Activated CD8-positive, alpha-beta T cell treated with anti-CD3 and anti-CD28 coated beads, Interleukin-2, amount 10 ng/mL, durations not matched to agents 7 days and 5 days (primary cell): ENCODE measurements at places on chromosomes 3 and 15. TPM values are rescaled to one million over a fixed set of nuclear protein-coding genes. Genes with fewer than 3 reads are reported as not detected.

DNA sequence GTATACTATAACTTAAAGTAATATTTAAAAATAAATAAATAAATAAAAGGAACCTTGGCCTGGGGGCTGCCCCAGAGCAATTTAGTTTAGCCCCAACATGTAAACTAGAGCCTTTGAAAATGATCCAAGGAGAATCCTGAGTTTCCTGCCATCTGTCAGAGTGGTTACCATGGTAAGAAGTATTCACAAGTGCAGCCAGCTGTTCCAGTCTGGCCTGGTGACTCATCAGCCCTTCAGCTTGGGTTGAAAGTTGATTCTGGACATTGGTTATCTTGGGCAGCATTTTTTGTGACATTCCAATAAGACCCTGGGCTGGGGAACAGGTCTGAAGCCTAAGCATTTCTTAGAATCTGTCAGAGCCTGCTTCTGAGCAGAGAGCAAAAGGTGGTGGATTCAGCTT is 72.7 kb upstream of the LRTM1 start:
- H3K36me3 ChIP-seq = no peaks in the 10 kb centered on the region
- no peaks in the 10 kb centered on the region for H3K27me3 ChIP-seq
- no peaks in the 10 kb centered on the region for H3K4me1 ChIP-seq
- no peak overlapping the region for H3K4me3 ChIP-seq
- no peak for DNase-seq

GRCh38 chr15:63556246-63556645 is 40.9 kb upstream of the FBXL22 start:
- no peak for DNase-seq
- peaks cover 23% of the 10 kb centered on the region for H3K4me1 ChIP-seq
- no peak overlapping the region for H3K4me3 ChIP-seq
- no peaks in the 10 kb centered on the region for H3K27me3 ChIP-seq

- no peaks in the 10 kb centered on the region for H3K36me3 ChIP-seq
- H3K4me1 ChIP-seq = no peaks in the 10 kb centered on the region
- H3K27ac ChIP-seq = no peak overlapping the region
These were observed 219.0 kb upstream of the LINGO1 start for GRCh38 chr15:77851691-77852090.

GRCh38 chr3:157335233-157336076 is 101.2 kb upstream of the PTX3 start:
- no peak for DNase-seq
- H3K27ac ChIP-seq = no peak overlapping the region
- no peak overlapping the region for H3K4me3 ChIP-seq
- no peaks in the 10 kb centered on the region for H3K36me3 ChIP-seq
- no peaks in the 10 kb centered on the region for H3K4me1 ChIP-seq

DNA sequence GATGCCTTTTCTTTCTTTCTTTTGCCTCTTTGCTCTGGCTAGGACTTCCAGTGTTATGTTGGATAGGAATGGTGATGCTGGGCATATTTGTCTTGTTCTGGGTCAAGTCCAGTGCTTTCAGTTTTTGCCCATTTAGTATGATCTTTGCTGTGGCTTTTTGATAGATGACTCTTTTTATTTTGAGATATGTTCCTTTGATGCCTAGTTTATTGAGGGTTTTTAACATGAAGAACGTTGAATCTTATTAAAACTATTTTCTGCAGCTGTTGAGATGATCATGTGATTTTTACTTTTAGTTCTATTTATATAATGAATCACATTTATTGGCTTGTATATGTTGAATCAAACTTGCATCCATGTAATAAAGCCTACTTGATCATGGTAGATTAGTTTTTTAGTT is 363.8 kb upstream of the RASGRP1 start:
- no peak overlapping the region for H3K4me3 ChIP-seq
- H3K27me3 ChIP-seq = peaks cover 3% of the 10 kb centered on the region
- no peak overlapping the region for H3K27ac ChIP-seq
- H3K4me1 ChIP-seq = no peaks in the 10 kb centered on the region
- no peaks in the 10 kb centered on the region for H3K36me3 ChIP-seq
- no peak for DNase-seq

DNA sequence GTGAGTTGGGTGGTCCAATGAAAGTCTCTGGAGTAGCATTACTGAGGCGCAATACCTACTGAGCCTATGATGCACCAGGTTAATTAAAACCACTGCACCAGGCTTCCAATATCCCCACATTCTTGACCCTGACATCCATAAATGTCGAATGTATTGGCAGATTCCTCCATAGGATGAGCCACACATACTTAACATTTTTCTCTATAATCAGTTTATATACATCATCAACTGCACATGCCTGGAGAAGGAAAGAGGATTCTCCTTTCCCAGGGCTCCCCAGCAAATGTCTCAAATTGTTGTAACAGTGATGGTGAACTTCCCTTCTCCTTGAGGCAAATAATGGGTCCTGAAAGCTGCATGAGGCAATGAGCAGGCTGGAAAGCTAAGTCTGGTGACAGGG is 82.3 kb upstream of the LPP start:
- no peaks in the 10 kb centered on the region for H3K36me3 ChIP-seq
- no peak overlapping the region for H3K27ac ChIP-seq
- DNase-seq = no peak
- H3K4me1 ChIP-seq = no peaks in the 10 kb centered on the region
- H3K4me3 ChIP-seq = no peak overlapping the region
- H3K27me3 ChIP-seq = peaks cover 4% of the 10 kb centered on the region

GRCh38 chr3:150521463-150521862 is 24.8 kb downstream of the SERP1 start:
- no peak overlapping the region for H3K4me3 ChIP-seq
- no peak for DNase-seq
- peaks cover 1% of the 10 kb centered on the region for H3K36me3 ChIP-seq
- peaks cover 9% of the 10 kb centered on the region for H3K27me3 ChIP-seq
- H3K4me1 ChIP-seq = no peaks in the 10 kb centered on the region

GRCh38 chr3:32180141-32180784 is 58.2 kb upstream of the CMTM8 start:
- H3K36me3 ChIP-seq = no peaks in the 10 kb centered on the region
- H3K4me3 ChIP-seq = no peak overlapping the region
- no peak overlapping the region for H3K27ac ChIP-seq
- H3K27me3 ChIP-seq = peaks cover 21% of the 10 kb centered on the region
- DNase-seq = no peak
- H3K4me1 ChIP-seq = peaks cover 6% of the 10 kb centered on the region

- H3K4me1 ChIP-seq = no peaks in the 10 kb centered on the region
- H3K36me3 ChIP-seq = no peaks in the 10 kb centered on the region
- H3K27me3 ChIP-seq = no peaks in the 10 kb centered on the region
- H3K4me3 ChIP-seq = no peak overlapping the region
- H3K27ac ChIP-seq = no peak overlapping the region
These were observed 439.4 kb downstream of the C3orf38 start for GRCh38 chr3:88589138-88589537.

DNA sequence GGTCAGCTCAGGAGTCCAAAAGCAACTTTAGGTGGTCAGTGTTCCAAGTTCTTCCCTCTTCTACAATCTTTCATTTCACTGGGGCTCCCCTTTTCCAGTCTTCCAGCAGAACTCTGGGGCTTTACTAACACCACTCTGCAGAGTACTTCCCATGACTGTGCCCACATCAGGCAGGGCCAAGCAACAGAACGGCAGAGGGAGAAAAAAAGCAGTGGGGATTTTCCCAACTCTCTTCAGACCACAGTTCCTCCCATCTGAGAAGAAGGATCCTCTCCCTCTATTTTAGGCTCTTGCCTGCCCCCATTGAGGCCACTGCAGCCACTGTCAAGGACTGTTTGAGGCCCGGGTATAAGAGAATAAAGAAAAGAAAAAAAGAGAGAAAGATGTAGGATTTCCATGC is 70.7 kb downstream of the TTBK2 start:
- H3K4me3 ChIP-seq = no peak overlapping the region
- H3K36me3 ChIP-seq = peaks cover 2% of the 10 kb centered on the region
- no peak for DNase-seq

- H3K4me3 ChIP-seq = no peak overlapping the region
- H3K27me3 ChIP-seq = peaks cover 8% of the 10 kb centered on the region
- no peak for DNase-seq
These were observed 35.7 kb downstream of the IGF2BP2 start for GRCh38 chr3:185789134-185789533.

DNA sequence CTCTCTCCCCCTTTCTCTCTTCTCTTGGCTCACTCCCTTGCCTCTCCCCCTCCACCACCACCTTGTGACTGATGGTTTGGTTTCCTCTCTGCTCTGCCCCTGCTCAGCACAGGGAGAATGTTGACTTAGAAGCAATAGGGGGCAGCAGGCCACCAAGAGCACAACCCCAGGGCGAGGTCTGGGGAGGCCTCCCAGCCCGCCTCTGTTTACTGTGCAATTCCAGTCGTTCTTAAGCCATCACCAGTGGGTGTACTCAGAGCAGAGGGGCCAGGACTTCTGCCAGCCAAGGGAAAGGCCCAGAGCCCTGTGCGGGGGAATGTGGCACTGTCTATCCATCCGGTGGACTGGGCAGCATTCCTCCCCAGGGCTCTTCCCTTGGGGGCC is 5.7 kb upstream of the APEH start:
- H3K27ac ChIP-seq = no peak overlapping the region
- H3K4me1 ChIP-seq = peaks cover 20% of the 10 kb centered on the region
- H3K27me3 ChIP-seq = no peaks in the 10 kb centered on the region

DNA sequence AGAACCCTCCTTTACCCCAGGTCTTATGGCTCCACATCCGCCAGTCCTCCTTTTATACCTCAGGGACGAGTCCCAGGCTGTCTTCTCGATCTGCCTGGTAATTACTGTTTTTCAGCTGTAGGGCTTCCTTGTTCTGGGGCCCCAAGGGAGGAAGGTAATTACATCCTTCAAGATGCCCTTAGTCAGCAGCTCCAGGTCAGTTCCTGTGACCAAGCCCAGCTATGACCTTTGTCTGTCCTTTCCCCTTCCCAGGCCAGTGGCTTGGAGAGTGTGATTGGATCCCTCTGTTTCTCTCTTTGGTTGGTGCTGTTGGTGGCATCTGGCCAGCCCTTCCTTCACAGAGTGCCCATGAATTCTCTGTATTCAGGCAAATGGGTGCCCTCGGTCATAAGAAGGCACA is 92.6 kb downstream of the AAGAB start:
- no peak for DNase-seq
- H3K36me3 ChIP-seq = peaks cover 23% of the 10 kb centered on the region
- H3K4me3 ChIP-seq = no peak overlapping the region
- no peak overlapping the region for H3K27ac ChIP-seq
- H3K4me1 ChIP-seq = peaks cover 20% of the 10 kb centered on the region

- H3K36me3 ChIP-seq = peaks cover 45% of the 10 kb centered on the region
- DNase-seq = no peak
- no peak overlapping the region for H3K27ac ChIP-seq
- H3K4me3 ChIP-seq = no peak overlapping the region
- H3K27me3 ChIP-seq = no peaks in the 10 kb centered on the region
These were observed 45.0 kb downstream of the DLG1 start for GRCh38 chr3:197253238-197253947.

- DNase-seq = no peak
- no peaks in the 10 kb centered on the region for H3K36me3 ChIP-seq
- no peaks in the 10 kb centered on the region for H3K27me3 ChIP-seq
- no peak overlapping the region for H3K4me3 ChIP-seq
- H3K4me1 ChIP-seq = no peaks in the 10 kb centered on the region
- no peak overlapping the region for H3K27ac ChIP-seq
These were observed 98.2 kb downstream of the PLXNA1 start for GRCh38 chr3:127081001-127081720.

- H3K4me1 ChIP-seq = no peaks in the 10 kb centered on the region
- DNase-seq = no peak
- no peak overlapping the region for H3K27ac ChIP-seq
- H3K36me3 ChIP-seq = no peaks in the 10 kb centered on the region
- H3K4me3 ChIP-seq = no peak overlapping the region
These were observed 9.1 kb upstream of the C3orf22 start for GRCh38 chr3:126567696-126568438.

- H3K4me1 ChIP-seq = no peaks in the 10 kb centered on the region
- peaks cover 18% of the 10 kb centered on the region for H3K27me3 ChIP-seq
- no peak overlapping the region for H3K4me3 ChIP-seq
- no peak overlapping the region for H3K27ac ChIP-seq
- H3K36me3 ChIP-seq = no peaks in the 10 kb centered on the region
- DNase-seq = no peak
These were observed 101.4 kb downstream of the TFG start for GRCh38 chr3:100810671-100811070.

DNA sequence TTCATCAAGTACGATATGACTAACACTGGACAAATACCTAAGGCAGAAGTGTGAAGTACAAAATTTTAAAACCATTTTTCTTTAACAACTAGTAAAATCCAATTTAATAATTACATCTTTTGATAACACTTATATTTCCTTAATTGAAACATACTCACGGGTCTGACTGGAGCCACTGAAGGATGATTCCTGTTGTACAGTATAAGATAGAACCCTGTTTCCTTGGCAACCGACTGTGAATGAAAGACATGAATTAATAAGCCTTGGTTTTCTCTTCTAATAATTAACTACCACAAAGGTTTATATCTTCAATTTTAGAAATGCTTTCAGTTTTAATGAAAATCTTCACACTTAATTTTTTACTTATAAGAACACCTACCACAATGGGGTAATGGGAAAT is 19.4 kb downstream of the DHX36 start:
- H3K4me1 ChIP-seq = peaks cover 13% of the 10 kb centered on the region
- no peak overlapping the region for H3K4me3 ChIP-seq
- H3K27me3 ChIP-seq = no peaks in the 10 kb centered on the region
- DNase-seq = no peak

DNA sequence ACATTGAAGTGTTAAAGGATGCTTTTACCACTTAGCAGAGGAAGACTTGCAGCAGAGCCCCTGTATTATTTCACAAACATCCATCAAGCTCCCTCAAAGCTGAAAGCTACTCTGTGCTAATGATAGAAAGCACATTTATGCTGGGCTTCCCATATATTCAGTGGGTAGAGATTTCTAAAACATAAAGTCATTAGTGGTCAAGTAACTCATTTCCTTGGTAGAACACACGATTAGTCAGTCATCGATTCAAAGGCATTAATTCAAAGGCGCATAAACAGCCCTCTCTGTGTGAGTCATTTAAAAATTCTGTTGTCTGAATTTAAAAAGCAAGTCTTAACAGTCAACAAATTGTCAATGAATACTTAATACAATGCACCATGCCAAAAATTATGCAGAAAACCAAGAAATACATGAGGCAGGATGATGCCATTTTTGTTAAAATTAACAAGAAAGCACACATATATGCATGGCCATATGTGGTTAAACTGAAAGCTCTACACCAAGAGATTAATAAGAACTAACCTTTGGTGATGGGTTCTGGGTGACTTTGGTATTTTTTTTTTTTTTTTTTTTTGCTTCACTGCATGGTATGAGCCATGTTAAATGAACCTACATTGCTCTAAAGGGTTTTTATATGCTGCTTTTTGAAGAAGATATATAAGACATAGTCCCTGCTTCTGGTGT is 61.7 kb downstream of the LDHAL6B start:
- peaks cover 2% of the 10 kb centered on the region for H3K27me3 ChIP-seq
- no peak overlapping the region for H3K4me3 ChIP-seq
- peaks cover 51% of the 10 kb centered on the region for H3K36me3 ChIP-seq

GRCh38 chr3:156160647-156161046 is 40.3 kb downstream of the KCNAB1 start:
- no peak for DNase-seq
- H3K4me3 ChIP-seq = no peak overlapping the region
- peaks cover 10% of the 10 kb centered on the region for H3K4me1 ChIP-seq
- H3K27me3 ChIP-seq = peaks cover 10% of the 10 kb centered on the region

GRCh38 chr15:61764981-61765380 is 295.3 kb downstream of the VPS13C start:
- H3K4me1 ChIP-seq = no peaks in the 10 kb centered on the region
- DNase-seq = no peak
- peaks cover 12% of the 10 kb centered on the region for H3K27me3 ChIP-seq
- no peaks in the 10 kb centered on the region for H3K36me3 ChIP-seq
- no peak overlapping the region for H3K27ac ChIP-seq

The FSIP1 gene
- 0.73 TPM for total RNA-seq

The PRR23C gene
- not detected for total RNA-seq

The LRRIQ4 gene
- total RNA-seq = 0.16 TPM

The NLGN1 gene
- total RNA-seq = not detected
